Activated CD8-positive, alpha-beta memory T cell treated with anti-CD3 and anti-CD28 coated beads for 1 hour (primary cell): ENCODE measurements at places on chromosomes 4 and X.

GRCh38 chr4:72641611-72642010, 72.6 kb upstream of the ADAMTS3 start:
- no peak for DNase-seq

- no peak for DNase-seq
Observed at GRCh38 chrX:109889289-109890006, 113.5 kb upstream of the TMEM164 start.

GRCh38 chrX:72245461-72246089, 6.7 kb upstream of the ERCC6L start:
- peak; percentile 3 for DNase-seq

GRCh38 chr4:83618991-83619645, 83.2 kb downstream of the GPAT3 start:
- no peak for DNase-seq

DNA sequence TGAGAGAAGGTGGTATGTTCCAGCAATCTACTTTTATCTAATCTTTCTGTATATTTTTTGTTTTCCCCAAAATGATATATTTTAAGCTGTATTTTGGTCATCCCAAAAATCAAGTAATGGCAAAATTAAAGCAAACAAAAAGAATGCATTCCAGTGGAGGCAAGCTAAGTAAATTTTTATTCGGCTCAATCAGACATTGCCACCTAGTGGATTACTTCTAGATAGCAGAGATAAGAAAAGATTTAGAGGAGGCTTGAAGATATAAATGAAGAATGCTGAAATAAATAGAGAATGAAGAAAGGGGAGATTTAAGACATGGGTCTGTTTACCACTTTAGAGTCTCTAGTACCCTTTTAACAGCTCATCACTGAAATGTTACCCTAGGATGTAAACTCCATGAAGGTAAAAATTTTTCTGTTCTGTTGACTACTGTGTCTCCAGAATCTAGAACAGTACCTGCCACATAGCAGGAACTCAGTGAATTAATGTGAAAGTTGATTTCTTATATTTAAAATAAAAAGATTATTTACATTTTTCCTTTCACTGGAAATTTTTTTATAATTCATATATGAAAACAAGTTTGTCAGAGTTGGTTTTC, 110.9 kb upstream of the ANK2 start:
- DNase-seq = no peak

- no peak for DNase-seq
Observed at GRCh38 chr4:145045180-145045579, 52.8 kb downstream of the ANAPC10 start.

DNA sequence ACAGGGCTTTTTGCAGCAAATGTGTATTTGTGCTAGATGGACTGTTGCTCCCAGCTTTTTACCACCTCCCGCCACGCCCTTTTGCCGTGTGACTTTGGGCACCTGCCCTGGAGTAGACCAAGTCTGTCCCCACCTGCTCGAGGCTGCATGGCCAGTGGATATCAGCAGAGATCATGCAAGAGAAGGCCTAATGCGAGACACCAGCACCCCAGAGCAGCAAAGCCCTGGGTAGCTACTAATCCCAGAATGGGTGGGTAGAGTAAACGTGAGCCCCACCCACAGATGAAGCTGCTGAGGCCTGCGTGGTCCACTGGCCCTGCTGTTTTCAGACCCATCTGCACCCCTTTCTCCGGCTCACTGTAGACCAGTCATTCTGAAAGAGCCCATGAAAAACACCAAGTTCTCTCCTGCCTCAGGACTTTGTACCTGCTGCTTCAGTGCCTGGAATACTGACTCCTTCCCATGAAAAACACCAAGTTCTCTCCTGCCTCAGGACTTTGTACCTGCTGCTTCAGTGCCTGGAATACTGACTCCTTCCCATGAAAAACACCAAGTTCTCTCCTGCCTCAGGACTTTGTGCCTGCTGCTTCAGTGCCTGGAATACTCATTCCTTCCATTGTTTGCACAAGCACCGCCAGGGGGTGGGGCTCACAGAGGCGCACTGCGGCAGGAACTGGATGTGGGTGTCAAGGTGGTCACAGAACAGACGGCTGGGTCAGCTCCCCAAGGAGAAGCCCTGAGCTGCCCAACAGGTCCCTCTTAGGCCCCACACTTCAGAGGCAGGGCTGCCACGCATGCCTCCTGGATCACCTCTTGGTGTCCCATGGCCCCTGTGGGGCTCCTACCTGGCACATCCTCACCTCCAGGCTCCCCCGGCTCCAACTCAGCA, 5.1 kb upstream of the TNIP2 start:
- no peak for DNase-seq

- peak; percentile 44 for DNase-seq
Observed at GRCh38 chr4:88697588-88698329, at the start of gene NAP1L5. Gene NAP1L5, minus strand, starts transcription at chr4:88697829. Its CDS starts 75 bp downstream, at chr4:88697754.

DNA sequence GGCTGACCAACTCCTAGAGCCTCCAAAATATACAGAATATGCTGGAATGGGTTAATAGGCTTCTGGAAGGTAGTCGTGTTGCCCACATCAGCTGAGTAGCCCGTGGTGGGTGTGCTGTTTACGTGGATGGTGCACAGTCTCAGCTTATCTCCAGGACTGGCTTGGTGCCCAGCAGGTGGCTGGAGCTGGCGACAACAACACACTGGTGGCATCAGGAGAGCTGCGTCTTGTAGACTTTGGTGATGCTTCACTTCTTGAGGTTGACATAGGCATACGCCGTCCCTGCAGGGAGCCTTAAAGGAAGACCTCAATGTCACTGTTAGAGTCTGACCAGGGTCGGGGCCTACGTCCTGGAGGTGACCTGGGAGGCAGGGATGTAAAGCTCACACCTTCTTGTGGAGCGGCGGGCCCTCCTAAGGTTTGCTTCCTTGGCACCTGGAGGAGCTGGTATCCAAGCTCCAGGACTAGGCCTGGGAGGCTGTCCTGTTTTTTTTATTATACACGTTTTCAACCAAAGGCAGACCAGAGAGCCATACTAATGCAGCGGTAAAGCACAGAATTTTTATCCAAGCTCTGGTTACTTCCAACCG, 26.5 kb upstream of the RBMX start:
- DNase-seq = no peak
